CD4-positive, alpha-beta memory T cell (primary cell): ENCODE measurements at places on chromosomes 6 and 20.

DNA sequence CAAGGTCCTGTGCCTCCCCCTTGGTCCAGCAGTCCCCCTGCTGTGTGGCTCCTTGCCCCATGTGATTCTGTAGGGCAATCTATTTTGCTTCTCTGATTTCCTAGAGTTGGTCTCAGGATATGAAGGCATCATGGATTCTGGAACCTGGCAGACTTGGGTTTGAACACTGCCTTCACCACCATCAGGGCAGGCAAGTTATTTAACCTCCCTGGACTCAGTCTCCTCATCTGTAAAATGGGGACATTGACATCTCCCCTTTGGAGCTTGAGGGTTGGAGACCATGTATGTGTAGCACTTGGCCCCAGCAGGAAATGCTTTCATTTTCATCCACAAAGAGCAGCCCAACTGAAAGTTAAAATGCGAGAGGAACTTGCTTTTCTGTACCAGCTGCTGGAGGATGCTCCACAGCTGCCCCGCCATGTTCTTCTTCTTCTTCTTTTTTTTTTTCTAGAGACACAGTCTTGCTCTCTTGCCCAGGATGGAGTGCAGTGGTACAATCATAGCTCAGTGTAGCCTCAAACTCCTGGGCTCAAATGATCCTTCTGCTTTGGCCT is 6.7 kb downstream of the TOX2 start:
- DNase-seq, result no peak

- no peak for DNase-seq
These were observed 60.3 kb downstream of the TSHZ2 start for GRCh38 chr20:53032478-53032932.

- no peak for DNase-seq
These were observed 47.9 kb upstream of the SCML4 start for GRCh38 chr6:107871976-107872375.

- DNase-seq, result no peak
These were observed 92.0 kb downstream of the THBS2 start for GRCh38 chr6:169161572-169162167.

DNA sequence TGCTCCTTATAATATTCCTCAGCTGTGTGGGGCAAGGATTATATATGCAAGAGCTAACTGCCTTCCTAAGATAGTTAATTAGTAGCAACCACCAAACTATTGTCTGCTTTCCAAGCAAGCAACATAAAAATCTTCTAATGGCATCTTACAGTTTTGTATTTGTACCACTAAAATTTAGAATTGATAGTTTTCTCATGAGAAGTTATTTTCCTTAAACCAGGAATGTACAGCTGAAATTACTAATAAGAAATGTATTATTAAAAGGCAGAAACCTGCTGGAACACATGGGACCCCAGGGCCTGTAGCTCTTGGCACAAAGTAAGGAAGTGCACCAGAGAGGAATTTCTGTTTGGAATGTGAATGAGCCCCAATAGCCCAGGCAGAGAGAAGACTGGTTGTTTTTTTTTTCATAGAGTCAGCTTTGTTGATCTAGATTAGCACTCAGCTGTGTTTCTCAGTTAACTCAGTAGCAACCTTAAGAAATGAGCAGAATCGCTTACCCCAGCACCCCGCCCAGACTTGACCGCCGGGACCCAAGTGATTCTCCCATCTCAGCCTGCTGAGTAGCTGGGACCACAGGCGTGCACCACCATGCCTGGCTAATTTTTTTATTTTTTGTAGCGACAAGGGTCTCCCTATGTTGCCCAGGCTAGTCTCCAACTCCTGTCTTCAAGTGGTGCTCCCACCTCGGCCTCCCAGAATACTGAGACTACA is 2.6 kb downstream of the MGME1 start:
- DNase-seq, result no peak

GRCh38 chr20:60136645-60137401 is 178.6 kb downstream of the CDH26 start:
- no peak for DNase-seq

DNA sequence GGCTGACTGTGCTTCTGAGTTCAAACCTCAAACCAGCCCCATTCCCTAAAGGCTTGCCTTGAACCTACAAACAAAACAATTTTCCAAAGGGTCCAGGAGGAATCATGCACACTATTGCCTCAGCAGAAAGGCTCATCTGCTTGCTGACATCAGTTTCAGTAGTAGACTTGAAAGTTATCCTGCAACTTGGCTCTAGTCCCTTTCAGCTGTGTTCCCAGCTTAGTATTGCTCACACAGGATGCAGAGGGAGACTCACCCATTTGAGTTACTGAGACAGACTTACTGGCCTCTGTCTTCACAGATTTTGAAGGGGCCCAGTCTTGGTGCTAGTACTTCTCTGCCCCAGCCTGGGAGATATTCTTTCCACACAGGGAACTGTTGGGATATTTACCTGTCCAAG is 38.5 kb upstream of the TFB1M start:
- DNase-seq, result no peak

DNA sequence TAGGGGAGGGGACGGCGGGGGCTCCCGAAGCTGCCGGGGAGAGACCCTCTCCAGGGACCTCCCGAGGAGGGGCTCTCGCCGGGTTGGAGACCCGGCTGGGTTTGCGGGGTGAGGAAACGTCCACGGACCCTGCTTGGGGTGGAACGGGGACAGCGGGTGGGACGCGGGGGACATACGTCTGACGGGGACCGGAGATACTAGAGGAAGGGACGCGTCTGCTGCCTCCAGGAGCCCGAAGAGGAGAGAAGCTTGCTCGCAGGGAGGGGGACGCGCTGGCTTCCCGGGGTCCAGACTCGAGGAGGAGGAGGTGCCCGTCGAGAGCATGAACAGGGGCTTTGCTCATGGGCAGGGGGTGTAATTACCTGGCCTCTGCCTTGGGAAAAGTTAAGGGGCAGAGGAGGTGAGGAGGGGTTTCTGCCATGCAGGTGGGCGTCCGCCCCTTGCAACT is 593 bp downstream of the DNMT3B start:
- no peak for DNase-seq

DNA sequence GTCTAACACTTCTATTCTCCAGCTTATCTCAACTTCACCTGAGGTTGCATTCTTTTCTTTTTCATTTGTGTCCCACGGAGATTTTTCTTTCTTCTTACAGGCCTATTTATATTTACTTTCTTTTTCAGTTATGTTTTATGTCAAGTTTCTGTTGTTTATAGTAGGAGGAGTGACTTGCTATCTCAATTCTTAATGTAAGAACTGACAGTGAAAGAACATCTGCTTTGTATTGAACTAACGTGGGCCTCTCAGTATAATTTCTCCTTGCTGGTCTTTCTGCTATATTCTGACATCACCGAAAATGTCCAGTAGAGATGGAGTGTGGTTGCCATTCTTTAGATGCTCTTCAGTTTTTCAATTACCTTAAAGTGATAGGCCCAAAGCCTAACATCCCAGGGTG is 521.7 kb downstream of the EPM2A start:
- no peak for DNase-seq

- no peak for DNase-seq
These were observed 14.8 kb upstream of the VAPB start for GRCh38 chr20:58374027-58374850.

DNA sequence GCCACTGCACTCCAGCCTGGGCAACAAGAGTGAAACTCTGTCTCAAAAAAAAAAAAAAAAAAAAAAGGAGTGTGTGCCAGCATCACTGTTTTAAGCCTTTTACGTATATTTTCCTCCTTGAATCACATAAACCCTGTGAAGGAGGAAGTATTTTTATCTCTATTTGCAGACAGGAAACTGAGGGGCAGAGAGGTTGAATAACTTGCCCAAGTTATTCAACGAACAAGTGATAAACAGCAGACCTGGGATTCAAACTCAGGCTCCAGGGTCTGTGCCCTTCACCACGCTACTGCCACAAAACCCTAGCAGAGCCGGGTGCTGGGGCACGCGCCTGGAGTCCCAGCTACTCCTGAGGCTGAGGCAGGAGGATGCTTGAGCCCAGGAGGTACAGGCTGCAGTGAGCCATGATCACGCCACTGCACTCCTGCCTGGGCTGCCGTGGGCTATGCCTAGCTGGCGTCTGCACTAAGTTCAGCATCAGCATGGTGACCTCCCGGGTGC is 9.4 kb upstream of the AVP start:
- DNase-seq, result peak; percentile 36

DNA sequence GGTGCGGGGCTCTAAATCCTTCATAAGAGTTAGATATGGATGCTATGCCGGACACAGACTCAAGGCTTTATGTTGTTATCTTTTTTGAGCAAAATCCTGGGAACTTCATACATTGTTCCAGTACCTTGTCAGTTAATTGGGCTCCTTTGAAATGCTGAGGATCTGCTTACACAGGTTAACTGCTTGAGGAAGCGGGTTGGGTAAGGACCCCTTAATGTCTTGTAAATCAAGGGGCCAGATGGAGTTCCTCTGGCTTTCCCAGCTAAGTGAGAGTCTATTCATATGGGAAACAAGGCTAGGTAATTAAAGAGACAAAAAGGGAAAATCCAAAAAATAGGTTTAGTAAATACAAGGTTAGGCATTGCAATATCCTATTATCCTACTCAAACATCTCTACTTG is 141.5 kb downstream of the OR2B2 start:
- no peak for DNase-seq

DNA sequence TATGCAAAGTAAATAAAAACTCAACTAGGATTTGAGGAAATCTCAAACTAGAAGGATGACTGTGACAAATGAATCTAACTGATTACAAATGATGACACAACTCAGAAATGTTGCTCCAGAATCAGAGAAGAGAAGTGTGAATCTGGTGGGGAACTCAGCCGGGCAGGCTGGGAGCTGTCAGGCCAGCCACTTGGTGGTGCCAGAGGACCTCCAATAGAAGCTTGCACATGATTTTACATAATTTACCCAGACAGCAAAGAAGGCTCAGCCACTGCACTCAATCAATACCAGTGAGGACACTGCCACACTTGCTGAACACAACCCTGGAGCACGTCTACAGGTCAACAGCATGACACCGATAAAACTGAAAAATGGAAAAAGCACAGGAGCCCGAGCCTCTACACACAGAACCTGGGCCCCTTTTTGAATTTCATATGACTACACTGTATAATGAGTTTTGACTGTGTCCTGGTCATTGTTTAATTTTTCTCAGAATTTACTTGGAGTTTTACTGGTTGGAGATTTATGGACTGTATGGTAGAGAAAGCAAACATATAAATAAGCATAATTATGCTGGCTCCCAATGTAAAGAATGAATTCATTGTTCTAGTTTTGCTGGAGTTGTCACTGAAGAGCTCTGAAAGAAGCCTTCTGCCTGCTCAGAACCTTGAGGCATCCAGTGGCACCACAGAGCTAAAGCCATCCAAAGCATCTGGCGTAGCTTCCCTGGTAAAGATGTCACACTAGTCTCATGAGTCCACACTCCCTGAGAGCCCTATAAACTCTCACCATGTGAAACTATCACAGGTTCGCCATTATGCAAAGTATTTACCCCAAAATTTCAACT is 296.5 kb downstream of the THBS2 start:
- DNase-seq, result peak; percentile 33
